HFFc6 (cell line): ENCODE measurements at places on chromosomes 2 and 18. TPM values are rescaled to one million over a fixed set of nuclear protein-coding genes. Genes with fewer than 3 reads are reported as not detected.
A peak's percentile ranks its signal among the peaks of the same experiment; 100 is the strongest.

The ST3GAL5 gene
- total RNA-seq, result 12.7 and 16.9 TPM in 2 replicates

The ADCYAP1 gene
- not detected in 2 replicates for total RNA-seq

The SIX3 gene
- total RNA-seq, result not detected in 2 replicates

The ZSCAN30 gene
- 13.1 to 14.9 TPM (median 13.3 TPM) in 3 replicates for total RNA-seq

The BMP10 gene
- not detected in 3 replicates for total RNA-seq

The TDRD15 gene
- total RNA-seq, result not detected in 3 replicates

DNA sequence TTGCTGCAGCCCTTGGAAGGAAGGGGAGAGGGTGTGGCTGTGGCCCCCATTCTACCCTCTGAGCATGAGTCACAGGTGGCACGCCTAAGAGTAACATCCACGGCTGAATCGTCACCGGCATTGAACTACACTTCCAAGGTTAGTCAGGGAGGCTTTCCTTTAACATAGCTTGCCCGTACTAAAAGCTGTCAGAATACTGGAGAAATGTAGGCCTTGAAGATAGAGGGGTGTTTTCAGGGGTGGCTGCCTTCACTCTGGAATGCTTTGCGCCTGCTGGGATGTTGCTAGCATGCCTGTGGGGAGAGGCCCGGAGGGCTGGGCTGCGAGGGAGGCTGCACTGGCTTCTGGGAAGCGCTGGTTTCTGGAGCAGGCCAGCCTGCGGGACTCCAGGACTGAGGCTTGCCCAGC, 333.7 kb downstream of the AGAP1 start:
- DNase-seq, result no peak

DNA sequence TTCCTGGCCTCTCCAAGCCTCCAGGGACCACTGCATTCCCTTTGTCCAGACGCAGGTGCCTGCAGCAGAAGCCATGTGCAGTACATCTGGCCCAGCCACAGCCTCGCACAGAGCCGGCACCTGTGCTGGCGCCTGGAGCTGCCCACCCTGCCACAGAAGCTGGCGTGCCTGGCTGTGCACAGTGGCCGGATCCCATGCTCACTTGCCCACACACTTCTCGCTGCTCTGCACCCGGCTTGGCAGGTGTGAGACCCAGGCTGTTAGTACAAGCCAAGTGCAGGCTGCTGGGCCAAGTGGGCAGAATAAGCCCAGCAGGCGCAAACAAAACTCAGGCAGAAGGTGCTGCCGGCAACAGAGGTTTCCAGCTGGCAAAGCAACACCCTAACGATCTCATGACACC, 124.5 kb upstream of the CCDC150 start:
- no peak for DNase-seq

GRCh38 chr2:9220201-9220600, 13.6 kb downstream of the ASAP2 start:
- no peak for DNase-seq

- no peak for DNase-seq
These were observed 23.6 kb downstream of the OLA1 start for GRCh38 chr2:174224665-174225288.

DNA sequence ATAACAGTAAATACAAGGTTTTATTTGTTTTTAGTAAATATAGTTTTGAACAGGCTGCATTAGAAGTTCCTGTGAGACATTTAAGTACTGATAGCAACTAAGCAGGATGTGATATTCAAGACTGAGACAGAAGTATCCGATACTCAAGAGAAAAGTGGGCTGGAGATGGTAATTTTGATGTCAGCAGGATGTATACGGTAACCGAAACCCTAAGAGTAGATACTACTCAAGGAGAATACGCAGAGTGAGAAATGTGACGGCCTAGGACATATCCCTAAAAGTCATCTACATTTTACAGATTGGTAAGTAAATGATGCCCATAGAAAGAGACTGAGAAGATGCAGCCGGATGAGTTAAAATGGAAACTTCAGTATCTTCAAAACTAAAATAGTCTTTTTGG, 115.4 kb downstream of the GORASP2 start:
- DNase-seq, result no peak

DNA sequence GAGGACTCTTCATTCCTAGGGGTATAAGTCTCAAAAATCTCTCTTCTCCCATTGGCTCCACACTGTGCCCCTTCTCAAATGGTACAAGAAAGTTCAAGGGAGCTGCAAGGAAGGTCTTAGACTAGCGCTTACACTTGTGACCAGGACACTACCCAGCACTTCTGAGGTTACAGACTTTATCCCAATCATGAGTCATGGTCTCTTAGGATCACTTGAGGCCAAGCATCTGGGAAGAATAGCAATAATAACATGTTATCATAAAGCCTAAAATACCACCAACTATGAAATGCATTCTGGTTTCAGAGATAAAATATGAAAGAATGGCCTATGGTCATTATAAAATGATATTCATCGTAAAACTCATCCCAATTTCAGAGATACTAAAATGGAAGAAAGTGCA, 309.9 kb upstream of the PKDCC start:
- no peak for DNase-seq

GRCh38 chr18:44834867-44835469, 154.3 kb downstream of the SETBP1 start:
- no peak for DNase-seq

- DNase-seq, result peak; percentile 87
These were observed 58.5 kb downstream of the ROCK1 start for GRCh38 chr18:21053127-21053526.

- DNase-seq, result no peak
These were observed 287.0 kb upstream of the SESTD1 start for GRCh38 chr2:179551539-179552045.

DNA sequence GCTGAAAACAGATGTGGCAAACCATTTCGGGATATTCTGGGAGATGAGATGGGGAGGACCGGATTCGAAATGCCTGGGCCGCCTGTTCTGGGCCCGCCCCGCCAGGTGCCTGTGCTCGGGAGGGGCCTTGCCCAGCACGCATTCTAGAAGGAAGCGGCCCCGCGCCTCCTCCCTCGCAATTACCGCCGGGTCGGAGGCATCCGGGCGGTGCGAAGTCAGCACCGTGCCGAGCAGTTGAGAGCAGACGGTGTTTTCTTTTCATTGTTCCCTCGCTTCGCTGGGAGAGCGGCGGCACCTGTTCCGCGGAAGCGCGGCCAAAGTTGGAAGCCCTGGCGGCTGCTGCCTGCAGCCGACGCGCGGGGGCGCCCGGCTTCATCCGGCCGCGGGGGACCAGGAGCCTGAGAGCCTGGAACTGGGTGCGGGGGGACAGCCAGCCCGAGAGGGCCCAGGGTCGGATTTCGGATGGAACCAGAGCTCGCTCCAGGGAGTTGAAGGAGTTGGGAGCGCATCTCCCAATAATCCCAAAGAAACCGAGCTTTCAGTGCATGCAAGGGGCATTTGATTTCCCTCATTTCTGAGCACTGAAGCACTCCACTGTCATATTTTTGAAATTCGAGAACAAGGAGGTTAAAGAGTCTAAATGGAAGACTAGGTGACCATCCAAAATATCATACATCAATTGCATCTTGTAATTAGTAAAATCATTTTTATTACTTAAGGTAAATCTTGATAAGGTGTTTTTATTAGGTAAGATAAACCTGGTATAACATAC, 241.8 kb upstream of the RAB12 start:
- DNase-seq, result no peak

GRCh38 chr18:8424917-8425725, 184.1 kb upstream of the RAB12 start:
- DNase-seq, result peak; percentile 97

DNA sequence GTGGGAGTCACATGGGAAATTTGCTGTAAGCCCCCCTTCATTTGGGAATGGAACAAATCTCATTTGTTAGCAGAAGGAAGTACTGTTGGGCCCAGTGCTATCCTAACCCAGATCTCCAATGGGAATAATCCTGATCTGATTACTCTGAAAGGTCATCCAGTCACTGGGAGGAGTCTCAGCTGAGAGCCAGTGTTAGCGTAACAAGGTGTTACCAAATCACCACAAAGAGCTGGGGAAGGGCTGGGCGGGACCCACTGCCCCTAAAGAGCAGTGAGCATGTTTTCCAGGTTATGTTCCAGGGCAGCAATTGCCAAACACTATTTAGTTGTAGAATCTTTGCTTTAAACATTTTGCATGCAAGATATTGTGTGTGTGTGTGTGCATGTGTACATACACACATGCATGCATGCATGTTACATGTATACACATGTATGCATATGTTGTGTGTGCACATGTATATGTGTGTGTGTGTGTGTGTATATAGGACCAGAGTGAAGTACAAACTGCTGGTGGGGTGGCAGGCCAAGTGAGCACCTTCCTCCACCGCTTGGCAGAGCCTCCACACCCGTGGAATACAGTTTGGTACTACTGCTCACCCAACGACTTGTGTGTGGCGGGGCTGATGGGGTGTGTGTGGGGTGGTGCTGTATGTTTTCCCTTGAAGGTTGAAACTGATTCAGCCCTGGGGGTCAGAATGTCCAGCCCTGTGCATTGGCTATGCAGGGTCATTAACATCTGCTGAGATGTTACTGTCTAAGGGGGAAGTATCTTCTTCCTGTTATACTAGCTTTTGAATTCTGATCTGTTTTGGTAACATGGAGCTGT, 15.2 kb downstream of the INPP5D start:
- DNase-seq, result no peak

- peak; percentile 19 for DNase-seq
These were observed 87.4 kb downstream of the GAREM1 start for GRCh38 chr18:32383050-32383819.
